Stomach (tissue), 19 donors: ENCODE measurements at places on chromosomes 2 and 18. TPM values are rescaled to one million over a fixed set of nuclear protein-coding genes. Genes with fewer than 3 reads are reported as not detected.

DNA sequence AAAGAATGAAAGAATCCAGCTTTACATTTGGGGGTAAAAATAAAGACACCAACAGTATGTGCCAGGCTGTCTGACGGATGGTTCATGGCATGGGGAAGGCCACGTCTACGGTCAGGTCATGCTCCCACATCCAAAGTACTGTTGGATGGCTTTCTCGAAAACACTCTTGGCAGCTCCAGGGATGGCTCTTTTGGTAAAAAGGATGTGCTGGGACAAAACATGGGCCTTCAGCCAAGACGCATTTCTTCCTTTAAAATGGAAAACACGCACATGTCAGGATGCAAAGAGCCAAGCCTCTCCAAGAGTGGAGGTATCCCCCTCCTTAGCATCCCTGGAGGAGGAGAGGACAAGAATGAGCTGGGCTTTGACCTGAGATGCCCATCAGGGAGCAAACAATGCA lies 376.5 kb upstream of the KLHL29 start:
- H3K4me1 ChIP-seq = peaks cover 5% of the 10 kb centered on the region
- no peak overlapping the region for H3K4me3 ChIP-seq
- H3K36me3 ChIP-seq = no peaks in the 10 kb centered on the region
- no peak overlapping the region for H3K27ac ChIP-seq

DNA sequence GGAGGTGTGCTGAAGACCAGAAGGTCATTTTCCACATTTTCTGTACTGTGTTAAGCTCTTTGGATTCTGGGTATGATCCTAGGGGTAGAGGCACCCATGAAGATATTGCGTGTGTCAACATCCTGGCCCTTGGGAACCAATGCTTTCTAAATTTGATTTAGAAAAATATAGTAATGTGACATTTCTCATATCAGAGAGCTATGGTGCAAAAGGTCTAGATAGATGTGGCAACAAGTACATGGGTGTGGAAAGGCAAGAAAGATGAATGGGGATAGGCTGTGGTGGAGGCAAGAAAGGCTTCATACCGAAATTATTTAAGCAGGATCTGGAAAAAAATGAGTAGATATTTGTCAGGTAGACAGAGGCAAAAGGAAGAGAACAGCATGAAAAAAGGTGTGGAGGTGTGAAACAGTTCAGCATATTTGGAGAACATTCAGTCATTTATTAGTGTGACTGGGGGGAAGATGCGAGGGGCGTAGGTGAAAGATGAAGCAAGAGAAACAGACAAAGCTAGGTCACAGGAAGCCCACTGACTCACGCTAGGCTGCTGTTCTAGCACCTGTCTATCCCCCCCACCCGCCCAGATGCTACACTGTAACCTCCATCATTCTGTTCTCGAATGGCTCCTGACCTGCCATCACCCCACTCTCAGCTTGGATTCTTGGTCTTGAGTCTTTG lies 11.7 kb downstream of the DOK1 start:
- H3K27ac ChIP-seq = no peak overlapping the region
- DNase-seq = no peak
- H3K27me3 ChIP-seq = no peaks in the 10 kb centered on the region
- H3K4me3 ChIP-seq = no peak overlapping the region
- no peaks in the 10 kb centered on the region for H3K4me1 ChIP-seq
- H3K36me3 ChIP-seq = no peaks in the 10 kb centered on the region

DNA sequence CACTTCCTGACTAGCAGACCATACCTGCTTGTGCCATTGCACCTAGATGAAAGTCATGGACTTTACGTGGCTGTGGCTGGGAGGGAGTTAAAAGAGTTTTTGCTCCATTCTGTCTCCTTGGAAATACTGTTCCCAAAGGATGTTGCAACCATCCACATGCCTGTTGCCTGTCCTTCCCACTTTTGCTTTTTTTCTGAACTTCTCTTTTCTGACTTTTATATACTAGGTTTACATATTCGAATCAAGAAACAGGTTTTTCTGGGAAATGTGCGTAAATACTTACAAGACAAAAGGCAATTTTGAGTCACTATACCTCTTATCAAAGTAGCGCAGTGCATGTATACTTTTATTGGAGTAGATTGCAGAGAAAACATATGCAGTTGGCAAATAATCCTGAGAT lies 244.8 kb downstream of the PRKCE start:
- no peak for DNase-seq
- H3K4me3 ChIP-seq = no peak overlapping the region
- no peaks in the 10 kb centered on the region for H3K27me3 ChIP-seq
- peaks cover 48% of the 10 kb centered on the region for H3K4me1 ChIP-seq
- H3K27ac ChIP-seq = no peak overlapping the region

Gene QPCT
- 12.5 TPM for total RNA-seq

DNA sequence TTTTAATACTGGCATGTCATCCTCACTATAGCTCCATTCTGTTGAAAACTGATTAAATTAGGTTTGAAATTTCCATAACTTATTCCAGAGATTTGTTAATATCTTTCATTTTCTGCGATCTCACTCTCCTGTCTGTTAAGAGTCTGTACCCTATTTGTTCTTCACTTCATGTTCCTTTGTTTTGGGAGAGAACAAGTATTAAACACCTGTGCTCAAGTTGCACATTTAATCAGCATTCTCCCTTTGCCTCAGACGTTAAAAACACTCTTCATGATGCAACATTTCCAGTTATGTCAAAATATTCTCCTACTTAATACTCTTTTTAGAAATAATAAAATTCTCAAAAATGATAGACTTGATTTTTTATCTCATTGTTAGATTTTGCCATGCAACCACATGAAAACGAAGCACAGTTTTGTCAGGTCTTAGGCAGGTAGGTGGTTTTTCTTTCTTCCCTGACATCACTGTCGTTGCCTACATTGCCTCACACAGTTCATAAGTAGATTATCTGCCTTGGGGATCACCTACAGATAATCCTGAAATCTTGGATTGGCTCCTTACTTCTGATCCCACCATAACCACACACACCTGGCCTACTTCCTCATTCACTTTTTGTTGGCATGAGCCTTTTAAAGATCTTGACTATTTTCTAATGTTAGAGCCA lies 109.9 kb downstream of the GAREM1 start:
- H3K36me3 ChIP-seq = no peaks in the 10 kb centered on the region
- no peaks in the 10 kb centered on the region for H3K27me3 ChIP-seq
- no peak for DNase-seq
- peak overlapping the region; percentile 40 for H3K27ac ChIP-seq
- H3K4me1 ChIP-seq = no peaks in the 10 kb centered on the region
- H3K4me3 ChIP-seq = no peak overlapping the region

DNA sequence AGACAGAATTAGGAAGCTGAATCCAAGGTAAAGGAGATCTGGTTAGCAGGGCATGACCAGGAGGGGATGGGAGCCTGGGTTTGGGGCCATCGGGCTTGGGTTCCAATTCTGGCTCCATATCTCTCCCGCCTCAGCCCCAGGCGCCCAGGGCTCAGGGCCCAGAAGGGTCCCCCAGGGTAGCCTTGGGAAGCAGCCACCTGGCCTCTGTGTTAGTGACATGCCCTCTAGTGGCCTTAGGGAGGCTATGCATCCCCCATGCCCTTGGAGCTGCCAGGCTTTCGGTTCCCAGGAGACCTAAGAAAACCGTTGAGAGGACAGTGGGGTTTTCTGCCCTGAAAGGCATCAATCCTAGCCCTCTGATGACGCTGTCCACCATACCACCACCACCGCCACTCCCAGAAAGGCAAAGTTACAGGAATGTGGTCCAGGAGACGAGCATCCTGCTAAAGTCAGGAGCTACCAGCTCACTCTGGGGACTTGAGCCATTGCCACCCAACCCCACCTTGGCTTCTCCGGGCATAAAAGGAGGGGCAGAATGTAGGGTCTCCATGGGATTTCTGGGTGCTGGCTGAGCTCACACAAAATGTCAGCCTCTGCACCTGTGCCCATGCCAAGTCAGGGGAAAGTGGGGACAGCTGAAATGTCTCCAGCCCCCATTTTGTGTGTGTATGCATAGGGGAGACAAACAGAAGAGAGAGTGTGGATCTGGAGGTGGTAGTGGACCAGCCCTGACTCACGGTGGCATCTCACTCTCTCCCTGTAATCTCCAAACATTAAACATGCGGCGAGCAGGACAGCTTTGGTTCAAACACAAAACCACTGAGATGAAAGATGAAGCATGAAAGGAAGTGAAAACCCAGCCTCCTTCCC lies 56.5 kb downstream of the EMX1 start:
- peak; percentile 63 for DNase-seq
- no peaks in the 10 kb centered on the region for H3K4me1 ChIP-seq
- H3K36me3 ChIP-seq = no peaks in the 10 kb centered on the region
- no peak overlapping the region for H3K27ac ChIP-seq

DNA sequence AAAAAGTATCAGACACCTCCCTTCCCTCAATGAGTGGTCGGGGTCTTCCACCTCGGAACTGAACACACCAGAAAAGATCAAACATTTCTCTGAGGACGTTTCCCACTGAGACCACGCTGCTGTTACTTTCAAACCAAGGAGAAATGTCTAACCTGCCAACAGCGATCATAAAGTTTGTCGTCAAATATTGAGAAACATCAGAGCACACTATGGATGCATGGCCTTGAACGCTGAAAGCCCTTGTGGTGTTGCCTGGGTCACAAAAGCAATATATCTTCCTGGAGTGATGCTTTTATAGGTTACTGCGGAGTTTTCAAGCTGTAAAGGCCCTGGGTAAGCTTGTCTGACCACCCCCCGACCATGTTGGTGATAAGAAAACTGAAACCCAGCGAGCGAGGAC lies 70.2 kb upstream of the ID2 start:
- no peak overlapping the region for H3K4me3 ChIP-seq
- DNase-seq = no peak
- no peak overlapping the region for H3K27ac ChIP-seq
- no peaks in the 10 kb centered on the region for H3K4me1 ChIP-seq
- no peaks in the 10 kb centered on the region for H3K27me3 ChIP-seq

- peak; percentile 29 for DNase-seq
- H3K27me3 ChIP-seq = no peaks in the 10 kb centered on the region
- H3K4me1 ChIP-seq = peaks cover 34% of the 10 kb centered on the region
- H3K36me3 ChIP-seq = no peaks in the 10 kb centered on the region
- no peak overlapping the region for H3K4me3 ChIP-seq
- H3K27ac ChIP-seq = no peak overlapping the region
Observed at GRCh38 chr2:223043164-223043941, 8.6 kb upstream of the KCNE4 start.

- DNase-seq = no peak
- no peak overlapping the region for H3K4me3 ChIP-seq
- no peaks in the 10 kb centered on the region for H3K27me3 ChIP-seq
- H3K4me1 ChIP-seq = no peaks in the 10 kb centered on the region
- no peaks in the 10 kb centered on the region for H3K36me3 ChIP-seq
Observed at GRCh38 chr18:24595561-24596031, 135.2 kb downstream of the HRH4 start.

DNA sequence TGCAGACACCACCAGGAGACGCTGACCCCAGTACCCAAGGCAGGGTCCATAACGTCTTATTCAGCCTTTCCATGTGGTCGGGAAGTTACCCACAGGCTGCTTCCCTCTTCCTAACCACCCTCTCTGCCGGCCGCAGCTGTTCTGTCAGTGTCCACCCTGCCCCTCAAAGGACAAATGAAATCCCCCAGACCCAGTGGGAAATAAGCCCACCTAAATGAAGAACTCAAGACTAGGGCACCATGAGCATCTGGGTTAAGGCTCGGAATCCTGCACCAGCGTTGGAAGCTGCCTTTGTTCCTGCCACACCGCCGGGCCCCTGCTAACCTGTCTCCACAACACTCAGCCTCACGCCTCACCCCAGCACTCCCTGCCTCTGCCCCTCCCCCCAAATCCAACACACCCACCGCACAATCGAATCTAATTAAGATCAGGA lies 21.7 kb downstream of the BCL11A start:
- H3K27me3 ChIP-seq = no peaks in the 10 kb centered on the region
- no peak overlapping the region for H3K4me3 ChIP-seq
- H3K4me1 ChIP-seq = peaks cover 72% of the 10 kb centered on the region
- H3K27ac ChIP-seq = peak overlapping the region; percentile 33
- no peaks in the 10 kb centered on the region for H3K36me3 ChIP-seq

- H3K4me1 ChIP-seq = no peaks in the 10 kb centered on the region
- DNase-seq = no peak
- H3K27me3 ChIP-seq = no peaks in the 10 kb centered on the region
- no peak overlapping the region for H3K4me3 ChIP-seq
- no peak overlapping the region for H3K27ac ChIP-seq
Observed at GRCh38 chr2:230916218-230916617, 8.8 kb downstream of the GPR55 start.

- peaks cover 5% of the 10 kb centered on the region for H3K36me3 ChIP-seq
- no peak overlapping the region for H3K27ac ChIP-seq
- H3K4me1 ChIP-seq = no peaks in the 10 kb centered on the region
- DNase-seq = no peak
Observed at GRCh38 chr2:43718530-43719124, 42.4 kb upstream of the C1GALT1C1L start.

- no peaks in the 10 kb centered on the region for H3K27me3 ChIP-seq
- no peaks in the 10 kb centered on the region for H3K36me3 ChIP-seq
- H3K4me1 ChIP-seq = peaks cover 38% of the 10 kb centered on the region
- DNase-seq = peak; percentile 51
- H3K27ac ChIP-seq = peak overlapping the region; percentile 84
Observed at GRCh38 chr2:210224591-210224940, 681 bp downstream of the ACADL start.

Gene LMAN1
- total RNA-seq = 258 TPM

GRCh38 chr2:229715895-229716507 lies 1.6 kb upstream of the DNER start:
- H3K4me1 ChIP-seq = peaks cover 19% of the 10 kb centered on the region
- peak; percentile 61 for DNase-seq

Gene SCN1A
- not detected for total RNA-seq

- no peak overlapping the region for H3K4me3 ChIP-seq
- H3K27me3 ChIP-seq = no peaks in the 10 kb centered on the region
- peaks cover 18% of the 10 kb centered on the region for H3K4me1 ChIP-seq
- DNase-seq = no peak
Observed at GRCh38 chr2:69114534-69114933, 101.6 kb downstream of the ANTXR1 start.

Gene LOXHD1
- not detected for total RNA-seq

DNA sequence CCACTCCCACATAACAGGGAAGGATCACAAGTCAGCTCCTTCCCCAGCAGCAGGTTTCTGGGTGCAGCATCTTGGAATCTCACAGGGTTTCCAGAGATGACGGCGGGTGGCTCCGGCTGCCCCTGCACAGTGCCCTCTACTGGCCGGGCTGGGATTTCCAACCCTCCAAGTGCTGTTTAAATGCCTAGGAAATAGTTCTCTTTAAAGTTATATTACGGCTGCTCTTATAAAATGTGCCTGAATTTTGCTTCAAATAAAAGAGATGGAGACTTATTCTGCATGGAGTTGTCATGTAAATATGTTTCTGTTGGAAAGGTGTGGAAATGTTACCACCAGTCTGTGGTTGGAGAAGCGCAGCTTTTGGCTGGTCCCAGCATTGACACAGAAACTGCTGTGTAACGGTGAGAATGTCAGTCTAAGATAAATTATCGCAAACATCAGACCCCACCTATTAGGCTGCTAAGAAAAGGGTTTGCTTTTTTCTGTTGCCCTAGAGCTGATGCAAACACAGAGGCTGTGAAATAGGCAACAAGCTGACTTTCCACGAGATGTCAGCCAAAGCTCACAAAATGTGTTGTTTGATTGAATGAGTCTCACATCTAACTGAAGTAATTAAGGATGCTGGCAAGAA lies 3.3 kb upstream of the HJURP start:
- no peak overlapping the region for H3K27ac ChIP-seq
- H3K36me3 ChIP-seq = no peaks in the 10 kb centered on the region

Gene TMEM182
- total RNA-seq = not detected

Gene CFAP210
- total RNA-seq = not detected

GRCh38 chr2:199775267-199775666 lies 75.7 kb downstream of the FTCDNL1 start:
- no peaks in the 10 kb centered on the region for H3K4me1 ChIP-seq
- DNase-seq = no peak
- no peaks in the 10 kb centered on the region for H3K36me3 ChIP-seq
- no peak overlapping the region for H3K27ac ChIP-seq
- H3K4me3 ChIP-seq = no peak overlapping the region
